ENCODE measurements at places on chromosomes 5 and 9.

- no peaks in the 10 kb centered on the region for H3K36me3 ChIP-seq
- H3K4me1 ChIP-seq: no peaks in the 10 kb centered on the region
- H3K4me3 ChIP-seq: no peak overlapping the region
- H3K27ac ChIP-seq: no peak overlapping the region
These were observed 46.1 kb downstream of the RASGRF2 start for GRCh38 chr5:81006231-81006630.

DNA sequence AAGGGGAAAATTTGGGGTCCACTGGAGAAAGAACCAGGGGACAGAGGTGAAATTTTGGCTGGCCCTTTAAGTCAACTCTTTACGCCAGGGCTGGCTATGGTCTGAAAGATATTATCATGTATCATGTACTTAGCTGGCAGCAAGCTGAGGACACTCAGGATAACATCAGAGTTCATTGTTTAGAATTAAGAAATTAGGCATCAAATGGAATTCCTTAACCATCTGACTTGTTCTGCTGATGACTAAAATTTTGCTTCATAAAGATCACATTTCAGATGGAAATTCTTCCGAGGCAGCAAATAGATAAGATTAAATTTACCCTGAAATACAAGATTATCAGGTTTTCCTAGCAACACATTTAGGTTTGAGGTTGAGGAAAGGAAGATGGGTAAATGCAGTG lies 269.4 kb upstream of the KLF9 start:
- no peak overlapping the region for H3K27ac ChIP-seq
- H3K27me3 ChIP-seq: no peaks in the 10 kb centered on the region
- no peak for DNase-seq
- no peaks in the 10 kb centered on the region for H3K36me3 ChIP-seq
- no peaks in the 10 kb centered on the region for H3K4me1 ChIP-seq
- H3K4me3 ChIP-seq: no peak overlapping the region

DNA sequence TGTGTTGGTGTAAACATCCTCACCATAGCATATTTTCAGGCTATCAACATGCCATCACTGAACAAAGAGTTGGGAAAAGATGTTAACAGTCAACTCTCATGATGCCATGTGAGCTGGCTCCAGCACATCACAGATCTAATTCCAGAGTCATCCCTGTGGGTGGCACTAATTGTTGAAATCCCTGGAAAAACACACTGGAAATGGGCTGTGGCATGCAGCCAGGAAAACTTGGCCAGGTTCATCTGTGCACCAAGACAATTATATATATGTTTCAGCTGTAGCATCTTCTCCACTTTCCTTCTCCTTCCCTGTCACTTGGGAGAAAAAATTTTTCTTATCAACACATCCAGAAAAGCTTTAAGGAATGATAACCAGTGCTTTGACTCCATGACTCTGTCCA lies 313.7 kb downstream of the TRIM32 start:
- no peaks in the 10 kb centered on the region for H3K4me1 ChIP-seq
- no peak overlapping the region for H3K4me3 ChIP-seq
- DNase-seq: no peak
- no peak overlapping the region for H3K27ac ChIP-seq

GRCh38 chr9:129678844-129679243 lies 13.4 kb downstream of the PRRX2 start:
- H3K27ac ChIP-seq: no peak overlapping the region
- no peaks in the 10 kb centered on the region for H3K4me1 ChIP-seq
- no peak overlapping the region for H3K4me3 ChIP-seq
- H3K36me3 ChIP-seq: no peaks in the 10 kb centered on the region
- no peak for DNase-seq

GRCh38 chr5:174446988-174447387 lies 277.4 kb upstream of the MSX2 start:
- H3K36me3 ChIP-seq: no peaks in the 10 kb centered on the region
- no peak overlapping the region for H3K4me3 ChIP-seq
- no peaks in the 10 kb centered on the region for H3K4me1 ChIP-seq
- H3K27me3 ChIP-seq: no peaks in the 10 kb centered on the region
- DNase-seq: no peak

DNA sequence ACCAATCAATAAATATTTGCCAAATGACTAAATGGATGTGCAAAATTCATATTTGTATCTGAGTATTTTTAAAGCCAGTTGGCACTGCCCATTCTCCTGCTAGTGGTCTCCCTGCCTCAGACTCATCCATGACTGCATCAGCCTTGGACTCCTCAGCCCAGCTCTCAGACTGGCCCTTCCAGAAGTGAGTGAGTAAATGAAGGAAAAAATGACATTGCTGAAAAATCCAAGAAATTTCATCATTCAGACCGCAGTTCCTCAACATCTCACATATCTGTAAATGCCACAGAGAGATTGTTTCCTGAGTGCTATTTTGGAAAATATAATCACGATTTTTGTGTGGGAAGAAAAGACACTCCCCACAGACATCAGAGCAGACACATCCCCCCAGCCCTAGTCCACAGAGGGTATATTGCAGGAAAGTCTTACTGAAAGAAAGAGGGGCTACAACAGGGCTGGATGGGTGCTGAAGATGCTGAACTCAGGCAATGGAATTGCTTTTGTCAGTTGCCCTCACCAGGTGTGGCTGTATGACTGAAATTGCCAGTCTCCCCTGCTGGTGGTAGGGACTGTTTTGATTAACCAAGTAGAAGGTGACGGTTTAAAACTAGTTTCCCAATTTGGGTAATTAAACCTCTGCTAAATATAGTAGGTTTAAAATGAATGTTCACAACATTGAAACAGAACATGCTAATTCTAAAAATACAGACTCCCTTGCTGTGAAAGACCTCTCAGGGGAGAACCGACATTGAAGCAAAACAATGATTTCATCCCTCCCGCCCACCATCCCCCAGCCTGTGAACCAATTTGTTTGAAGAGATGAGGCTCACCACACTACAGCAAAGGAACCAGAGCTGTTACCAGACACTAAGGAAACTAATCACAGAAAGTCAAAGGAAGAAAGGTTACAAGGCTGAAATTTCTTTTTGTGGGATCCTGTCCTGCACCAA lies 158.8 kb downstream of the DEPDC1B start:
- no peaks in the 10 kb centered on the region for H3K36me3 ChIP-seq
- no peak for DNase-seq

DNA sequence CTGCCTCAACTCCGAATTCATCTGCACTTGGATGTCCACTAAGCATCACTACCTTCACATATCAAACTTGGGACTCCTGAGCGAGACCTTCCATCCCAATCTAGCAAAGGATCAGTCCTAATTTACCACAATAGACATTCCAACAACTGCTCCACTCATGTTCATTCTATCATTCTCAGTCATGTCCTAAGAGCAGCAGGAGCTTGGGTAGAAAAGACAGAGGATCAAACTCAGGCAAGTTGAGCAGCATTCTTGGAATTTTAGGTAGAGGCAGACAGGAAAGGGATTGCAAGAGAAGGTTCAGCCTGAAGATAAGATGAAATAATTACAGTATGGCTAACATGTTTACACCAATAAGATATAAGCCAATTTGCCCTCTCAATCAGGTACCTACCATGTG lies 51.7 kb downstream of the AUH start:
- no peaks in the 10 kb centered on the region for H3K27me3 ChIP-seq
- H3K36me3 ChIP-seq: no peaks in the 10 kb centered on the region
- no peaks in the 10 kb centered on the region for H3K4me1 ChIP-seq
- DNase-seq: no peak
- no peak overlapping the region for H3K4me3 ChIP-seq
- no peak overlapping the region for H3K27ac ChIP-seq

- H3K27me3 ChIP-seq: no peaks in the 10 kb centered on the region
- DNase-seq: no peak
- no peaks in the 10 kb centered on the region for H3K36me3 ChIP-seq
These were observed 121.1 kb downstream of the LHX2 start for GRCh38 chr9:124132671-124133147.

GRCh38 chr9:68872026-68872501 lies 141.8 kb downstream of the PRKACG start:
- H3K36me3 ChIP-seq: no peaks in the 10 kb centered on the region
- H3K4me1 ChIP-seq: peaks cover 15% of the 10 kb centered on the region
- no peak overlapping the region for H3K27ac ChIP-seq
- DNase-seq: no peak

- peaks cover 8% of the 10 kb centered on the region for H3K27me3 ChIP-seq
- no peak overlapping the region for H3K27ac ChIP-seq
- H3K36me3 ChIP-seq: no peaks in the 10 kb centered on the region
- no peak for DNase-seq
These were observed 1.1 kb upstream of the LCNL1 start for GRCh38 chr9:136981588-136982231.

- no peaks in the 10 kb centered on the region for H3K27me3 ChIP-seq
- H3K4me1 ChIP-seq: no peaks in the 10 kb centered on the region
- no peaks in the 10 kb centered on the region for H3K36me3 ChIP-seq
- H3K27ac ChIP-seq: no peak overlapping the region
- H3K4me3 ChIP-seq: no peak overlapping the region
- DNase-seq: no peak
These were observed 260.9 kb downstream of the MAN2A1 start for GRCh38 chr5:109950634-109951033.

GRCh38 chr5:139755892-139756671 lies 39.5 kb upstream of the PSD2 start:
- H3K27ac ChIP-seq: no peak overlapping the region
- H3K36me3 ChIP-seq: no peaks in the 10 kb centered on the region
- DNase-seq: no peak
- peaks cover 16% of the 10 kb centered on the region for H3K27me3 ChIP-seq
- H3K4me3 ChIP-seq: no peak overlapping the region
- peaks cover 10% of the 10 kb centered on the region for H3K4me1 ChIP-seq

- no peaks in the 10 kb centered on the region for H3K36me3 ChIP-seq
- no peaks in the 10 kb centered on the region for H3K27me3 ChIP-seq
- no peak overlapping the region for H3K4me3 ChIP-seq
- H3K27ac ChIP-seq: no peak overlapping the region
- H3K4me1 ChIP-seq: no peaks in the 10 kb centered on the region
- DNase-seq: no peak
These were observed 210.4 kb upstream of the ELAVL2 start for GRCh38 chr9:24036459-24036858.

GRCh38 chr5:112407240-112407639 lies 11.8 kb downstream of the EPB41L4A start:
- H3K4me3 ChIP-seq: no peak overlapping the region
- H3K27me3 ChIP-seq: no peaks in the 10 kb centered on the region
- no peak overlapping the region for H3K27ac ChIP-seq
- DNase-seq: no peak

DNA sequence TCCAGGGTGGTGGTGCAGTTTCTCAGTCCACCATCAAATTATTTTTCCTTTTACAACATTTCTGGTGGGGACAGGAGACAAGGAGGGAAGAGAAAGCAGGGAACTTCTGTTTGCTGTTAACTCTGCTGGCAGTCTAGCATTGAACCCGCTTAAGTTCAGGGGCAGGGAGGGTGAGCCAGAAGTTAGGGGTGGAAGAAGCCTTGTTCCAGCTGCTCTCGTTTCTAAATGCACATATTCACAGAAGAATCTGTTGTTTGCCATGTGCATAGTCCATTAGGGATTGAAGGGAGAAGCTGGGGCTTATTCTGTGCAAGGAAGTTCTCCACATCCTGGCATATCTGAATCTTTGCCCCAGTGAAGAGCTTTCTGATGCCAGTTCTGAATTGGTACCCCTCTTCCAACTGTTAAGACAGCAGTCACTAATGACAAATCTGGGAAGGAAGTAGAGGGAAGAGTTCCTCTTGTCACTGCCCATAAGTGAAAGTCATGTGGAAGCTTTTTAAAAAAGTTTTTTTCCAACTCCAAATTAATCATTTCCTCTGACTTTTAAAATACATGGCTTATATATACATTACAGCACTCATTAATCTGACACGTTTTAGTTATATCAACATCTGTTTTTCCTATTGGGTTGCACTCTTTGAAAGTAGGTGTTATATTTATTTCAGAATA lies 32.6 kb upstream of the ACOT12 start:
- no peaks in the 10 kb centered on the region for H3K27me3 ChIP-seq
- no peak overlapping the region for H3K4me3 ChIP-seq
- peak overlapping the region; percentile 35 for H3K27ac ChIP-seq
- peaks cover 15% of the 10 kb centered on the region for H3K4me1 ChIP-seq
- no peaks in the 10 kb centered on the region for H3K36me3 ChIP-seq

DNA sequence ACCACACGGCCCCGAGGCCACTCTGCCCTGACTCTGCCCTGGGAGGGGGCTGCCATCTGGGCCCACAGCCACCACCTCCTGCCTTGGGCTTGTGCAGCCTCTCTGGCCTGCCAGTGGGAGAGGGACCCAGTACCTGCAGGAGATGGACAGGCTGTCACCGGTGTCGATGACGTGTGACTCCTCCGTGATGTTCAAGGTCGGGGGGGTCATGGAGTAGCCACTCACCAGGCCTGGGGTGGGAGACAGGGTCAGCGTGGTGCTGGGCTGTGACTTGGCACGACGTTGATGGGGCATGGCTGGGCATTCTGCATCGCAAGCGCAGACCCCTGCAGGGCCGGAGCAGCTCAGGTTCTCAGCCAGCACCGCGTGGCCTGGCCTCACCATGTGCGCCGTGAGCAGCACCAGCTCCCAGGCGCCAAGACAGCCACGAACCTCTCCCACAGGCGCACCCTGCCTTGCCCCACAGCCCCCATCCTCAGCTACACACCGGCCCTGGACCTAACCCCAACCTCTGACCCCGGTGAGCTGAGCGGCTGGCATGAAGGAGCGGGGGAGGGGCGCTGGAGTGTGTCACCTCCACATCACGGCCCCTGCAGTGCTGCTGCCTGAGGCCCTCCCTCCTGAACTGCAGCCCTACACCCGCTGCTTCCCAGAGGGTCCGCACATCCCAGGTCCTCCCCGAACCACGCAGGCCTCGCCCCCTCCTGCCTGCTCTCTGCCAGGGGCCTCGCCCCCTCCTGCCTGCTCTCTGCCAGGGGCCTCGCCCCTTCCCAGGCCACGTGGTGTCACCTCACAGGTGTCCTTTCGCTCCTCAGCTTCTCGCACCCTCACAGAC lies 17.6 kb downstream of the FLT4 start:
- DNase-seq: no peak
- no peaks in the 10 kb centered on the region for H3K4me1 ChIP-seq
- no peak overlapping the region for H3K27ac ChIP-seq
- no peak overlapping the region for H3K4me3 ChIP-seq

DNA sequence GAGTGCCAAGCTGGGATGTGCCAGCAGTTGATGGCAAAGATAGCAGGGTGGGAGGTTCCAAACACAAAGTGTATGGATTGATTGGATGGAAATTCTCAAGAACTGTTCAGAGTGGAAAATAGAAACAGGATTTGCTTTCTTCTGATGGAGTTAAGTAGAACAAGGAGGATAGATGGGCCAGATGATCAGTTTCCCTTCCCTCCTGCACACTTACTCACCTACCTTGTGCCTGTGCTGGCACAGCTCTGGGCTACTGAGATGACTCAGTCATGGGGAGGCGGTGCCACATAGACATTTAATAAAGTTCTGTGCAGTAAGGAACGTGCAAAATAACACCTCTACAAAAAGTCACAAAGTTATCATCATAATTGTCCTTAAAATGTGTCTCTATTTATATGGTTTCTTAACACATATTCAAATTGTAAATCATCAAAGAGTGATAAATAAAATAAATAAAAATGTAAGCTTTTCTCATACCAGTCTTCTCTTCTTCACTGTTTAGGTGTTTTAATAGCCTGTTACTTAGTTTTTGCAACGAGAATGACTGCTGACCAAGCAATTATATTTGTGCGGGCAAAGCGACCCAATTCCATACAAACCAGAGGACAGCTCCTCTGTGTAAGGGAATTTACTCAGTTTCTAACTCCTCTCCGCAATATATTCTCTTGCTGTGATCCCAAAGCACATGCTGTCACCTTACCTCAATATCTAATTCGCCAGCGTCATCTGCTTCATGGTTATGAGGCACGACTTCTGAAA lies 12.7 kb downstream of the PTPDC1 start:
- H3K36me3 ChIP-seq: peaks cover 3% of the 10 kb centered on the region
- H3K4me3 ChIP-seq: no peak overlapping the region
- no peak overlapping the region for H3K27ac ChIP-seq
- no peak for DNase-seq
- H3K4me1 ChIP-seq: no peaks in the 10 kb centered on the region
